NCI-H82 (cell line): ENCODE measurements at places on chromosomes 11 and 22.

- DNase-seq, result peak; percentile 55
These were observed 72.9 kb downstream of the CTTN start for GRCh38 chr11:70471254-70471653.

DNA sequence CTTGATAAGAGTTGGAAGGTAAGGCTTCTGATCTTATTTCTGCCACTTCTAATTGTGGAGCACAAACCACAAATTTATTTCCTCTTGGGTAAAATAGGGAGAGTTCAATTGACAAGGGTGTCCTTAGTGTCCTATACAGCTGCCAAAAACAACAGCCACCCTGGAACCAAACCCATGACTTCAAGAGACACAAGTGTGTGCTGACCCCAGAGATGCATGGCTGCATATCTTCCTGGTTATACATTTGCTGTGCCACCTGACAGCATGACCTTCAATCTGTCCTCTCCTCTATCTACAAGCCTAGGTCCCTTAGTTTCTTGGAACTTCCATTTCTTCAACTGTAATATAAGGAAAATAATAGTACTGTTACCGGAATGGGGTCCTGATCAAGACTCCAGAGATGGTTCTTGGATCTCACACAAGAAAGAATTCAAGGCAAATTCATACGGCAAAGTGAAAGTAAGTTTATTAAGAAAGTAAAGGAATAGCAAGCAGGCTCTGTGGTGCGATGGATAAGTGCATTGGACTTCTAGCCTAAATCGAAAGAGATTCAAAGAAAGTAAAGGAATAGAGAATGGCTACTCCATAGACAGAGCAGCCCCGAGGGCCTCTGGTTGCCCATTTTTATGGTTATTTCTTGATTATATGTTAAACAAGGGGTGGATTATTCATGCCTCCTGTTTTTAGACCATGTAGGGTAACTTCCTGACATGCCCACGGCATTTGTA, 15.5 kb upstream of the TMEM123 start:
- DNase-seq, result no peak

- no peak for DNase-seq
These were observed 837 bp upstream of the BID start for GRCh38 chr22:17774926-17775685.

GRCh38 chr11:26608507-26609146, 36.6 kb upstream of the MUC15 start:
- peak; percentile 72 for DNase-seq

- no peak for DNase-seq
These were observed 73.3 kb downstream of the SGSM3 start for GRCh38 chr22:40443732-40444131.

DNA sequence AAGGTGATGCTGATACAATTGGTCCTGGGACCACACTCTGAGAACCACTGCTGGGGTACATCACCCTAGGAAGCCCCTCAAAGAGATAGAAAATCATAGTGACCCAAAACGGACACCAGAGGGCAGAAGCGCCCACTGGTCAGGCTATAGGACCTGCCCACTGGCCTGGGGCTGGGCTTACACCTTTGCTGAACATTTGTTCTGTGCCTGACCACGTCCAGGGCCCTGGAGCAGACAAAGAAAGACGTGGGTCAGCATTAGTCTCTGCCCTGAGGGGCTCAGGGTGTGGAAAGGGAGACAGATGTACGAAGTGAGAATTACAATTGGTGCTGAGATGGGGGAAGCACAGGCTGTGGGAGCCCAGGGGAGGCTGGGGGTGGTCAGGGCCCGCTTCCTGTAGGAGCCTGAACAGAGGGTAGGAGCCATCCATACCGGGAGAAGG, 14.4 kb upstream of the SERPINH1 start:
- peak; percentile 70 for DNase-seq

GRCh38 chr11:3052567-3052966, 4.7 kb downstream of the CARS1 start:
- no peak for DNase-seq

- DNase-seq, result peak; percentile 69
These were observed 6.9 kb downstream of the DPAGT1 start for GRCh38 chr11:119094816-119095065.

- DNase-seq, result peak; percentile 64
These were observed 2.4 kb downstream of the ATF4 start for GRCh38 chr22:39522567-39523300.

DNA sequence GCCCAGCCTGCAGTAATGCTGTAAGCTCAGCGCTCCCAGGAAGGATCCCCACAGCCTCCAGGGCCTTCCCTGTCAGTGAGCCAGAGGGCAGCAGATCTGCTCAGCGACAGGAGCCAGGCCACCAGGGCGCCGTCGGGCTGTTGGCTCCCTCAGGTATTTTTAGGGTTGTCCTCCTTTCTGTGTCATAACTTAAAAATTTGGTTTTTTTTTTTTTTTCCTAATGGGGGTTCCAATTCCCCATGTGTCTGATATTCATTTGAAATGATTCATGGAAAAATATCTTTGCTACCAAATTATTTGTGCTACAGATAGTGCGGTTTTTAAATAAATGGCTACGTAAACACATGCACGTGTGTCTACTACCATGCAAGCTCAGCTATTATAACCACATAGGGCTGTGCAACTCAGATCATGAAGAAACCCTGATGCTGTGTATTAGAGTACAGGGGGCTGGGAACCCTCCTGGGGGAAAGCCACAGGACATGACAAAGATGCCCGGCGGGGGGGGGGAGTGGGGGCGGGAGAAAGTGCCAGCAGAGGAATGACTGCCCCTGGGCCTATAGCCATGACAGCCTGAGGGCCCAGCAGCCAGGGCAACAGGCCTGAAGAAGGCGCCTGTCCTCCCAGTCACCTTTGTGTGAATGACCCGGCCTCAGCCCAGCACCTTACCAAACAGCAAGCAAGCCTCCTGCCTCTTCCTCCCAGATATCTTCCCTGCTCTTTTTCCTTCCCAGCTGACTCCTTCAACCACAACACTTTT, 89.3 kb downstream of the NAT10 start:
- DNase-seq, result no peak

GRCh38 chr22:40764763-40765441, 54.2 kb downstream of the SLC25A17 start:
- DNase-seq, result no peak

DNA sequence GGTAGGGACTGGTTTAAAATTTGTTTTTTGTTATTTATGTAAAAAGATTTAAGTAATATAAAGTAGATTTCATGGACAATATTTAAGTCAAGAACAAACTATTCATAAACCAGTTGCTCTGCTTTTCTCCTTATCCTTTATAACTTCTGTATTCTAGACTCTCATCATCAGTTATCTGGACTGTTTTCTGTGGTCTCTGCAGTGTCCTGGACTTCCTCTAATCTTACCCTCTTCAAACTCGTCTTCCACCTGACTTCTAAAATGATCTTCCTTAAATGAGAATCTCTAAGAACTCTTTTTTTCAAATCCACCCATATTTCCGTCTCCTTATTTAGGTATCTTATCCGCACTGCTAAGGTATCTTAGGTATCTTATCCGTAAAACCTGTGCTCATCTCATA, 8.1 kb downstream of the RRM1 start:
- no peak for DNase-seq

- no peak for DNase-seq
These were observed 25.3 kb upstream of the PATE1 start for GRCh38 chr11:125720781-125721180.

GRCh38 chr11:130216591-130217132, 57.1 kb downstream of the ST14 start:
- no peak for DNase-seq

- no peak for DNase-seq
These were observed 14.7 kb upstream of the TUB start for GRCh38 chr11:8066036-8066910.

GRCh38 chr11:35275786-35276170, 136.8 kb downstream of the CD44 start:
- no peak for DNase-seq

DNA sequence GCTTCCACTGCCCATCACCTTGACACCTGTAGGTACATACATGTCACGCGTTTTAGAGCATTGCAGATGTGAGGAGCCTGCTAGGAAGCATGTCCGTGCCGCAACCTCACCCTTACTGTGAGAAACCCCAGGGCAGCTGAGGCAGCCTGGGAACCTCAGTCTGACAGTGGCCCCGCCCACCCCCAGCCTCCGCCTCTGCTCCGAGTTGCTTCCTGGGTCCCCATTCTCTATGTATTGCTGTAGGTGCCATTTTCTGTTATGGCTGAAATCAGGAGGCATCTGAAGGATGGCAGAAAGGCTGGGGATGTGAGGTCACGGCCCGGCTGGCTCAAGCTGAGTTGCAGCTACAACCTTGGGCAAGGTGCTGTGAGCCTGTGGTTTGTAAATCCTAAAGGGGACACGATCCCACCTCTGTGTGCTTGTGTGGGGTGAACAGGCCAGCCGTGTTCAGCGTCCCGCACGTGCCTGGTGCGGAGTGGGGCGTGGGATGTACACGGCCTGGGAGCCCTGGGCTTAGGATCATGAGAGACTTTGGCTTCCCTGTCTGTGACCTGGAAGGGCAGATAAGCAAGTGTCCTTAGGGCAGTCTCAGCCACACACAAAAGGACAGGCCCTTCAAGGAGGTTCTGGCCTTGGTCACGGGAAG, 102.7 kb downstream of the PHF21B start:
- DNase-seq, result no peak

DNA sequence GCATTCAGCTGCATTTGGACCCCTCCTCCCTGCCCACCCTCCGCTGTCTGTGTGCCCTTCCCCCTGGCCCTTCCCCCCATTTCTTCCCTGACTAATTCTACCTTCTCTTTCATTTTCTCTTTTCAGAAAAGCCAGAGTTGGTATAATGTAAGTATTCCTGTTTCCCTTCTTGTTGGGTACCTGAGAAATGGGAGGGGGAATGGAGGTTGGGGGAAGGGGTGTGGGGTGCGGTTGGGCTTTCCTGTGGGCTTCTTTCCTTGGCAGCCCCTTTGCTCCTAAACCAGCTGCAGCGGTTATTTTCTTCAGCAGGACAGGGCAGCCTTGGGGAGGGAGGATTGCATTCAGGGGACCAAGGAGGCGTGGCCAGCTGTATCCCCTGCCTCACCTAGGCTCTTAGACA, 70.2 kb downstream of the SCN3B start:
- no peak for DNase-seq

DNA sequence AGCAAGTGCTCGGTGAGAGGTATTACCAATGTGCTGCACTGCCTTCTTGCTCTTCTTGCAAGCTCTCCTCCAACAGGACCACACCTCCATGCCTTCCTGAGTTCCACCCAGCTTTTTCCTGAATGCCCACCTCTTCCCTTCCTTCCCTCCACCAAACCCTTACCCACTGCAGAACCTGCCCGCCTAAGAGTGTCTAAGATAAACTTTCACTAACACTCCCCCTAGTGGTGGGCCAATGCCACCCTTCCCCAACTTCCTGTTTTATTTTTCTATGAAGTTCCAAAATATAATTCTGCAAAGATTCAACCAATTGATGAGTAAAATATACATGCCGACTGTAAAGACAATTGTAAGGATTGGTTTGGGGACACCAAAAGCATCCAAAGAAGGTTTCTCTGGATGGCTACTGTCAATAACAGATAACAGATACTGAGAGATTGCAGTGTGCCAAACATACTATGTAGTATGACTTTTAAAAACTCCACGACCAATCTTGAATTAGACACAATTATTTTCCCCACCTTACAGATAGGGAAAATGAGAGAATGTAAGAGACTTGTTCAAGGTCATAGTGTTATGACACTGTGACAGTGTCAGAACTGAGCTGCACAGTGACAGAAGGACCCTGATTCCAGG, 38.6 kb upstream of the BMAL1 start:
- peak; percentile 74 for DNase-seq

DNA sequence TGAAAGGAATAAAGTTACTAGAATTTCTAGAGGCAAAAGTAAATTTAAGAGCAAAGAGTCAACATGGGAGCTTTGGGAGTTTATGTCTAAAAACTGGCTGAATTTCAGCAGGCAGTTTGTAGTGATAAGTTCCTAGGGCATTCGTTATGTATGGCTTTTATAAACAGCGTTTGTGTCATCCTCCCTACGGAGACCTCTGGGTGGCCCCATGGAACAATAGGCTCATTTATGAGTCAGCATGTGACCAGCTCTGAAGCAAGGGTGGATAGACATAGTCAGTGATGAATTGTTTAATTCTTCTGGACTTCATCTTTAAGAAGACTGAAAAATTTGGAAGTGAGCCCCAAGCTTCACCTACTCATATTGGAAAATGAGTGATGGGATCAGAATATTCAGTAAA, 37.1 kb downstream of the SVIP start:
- DNase-seq, result no peak

DNA sequence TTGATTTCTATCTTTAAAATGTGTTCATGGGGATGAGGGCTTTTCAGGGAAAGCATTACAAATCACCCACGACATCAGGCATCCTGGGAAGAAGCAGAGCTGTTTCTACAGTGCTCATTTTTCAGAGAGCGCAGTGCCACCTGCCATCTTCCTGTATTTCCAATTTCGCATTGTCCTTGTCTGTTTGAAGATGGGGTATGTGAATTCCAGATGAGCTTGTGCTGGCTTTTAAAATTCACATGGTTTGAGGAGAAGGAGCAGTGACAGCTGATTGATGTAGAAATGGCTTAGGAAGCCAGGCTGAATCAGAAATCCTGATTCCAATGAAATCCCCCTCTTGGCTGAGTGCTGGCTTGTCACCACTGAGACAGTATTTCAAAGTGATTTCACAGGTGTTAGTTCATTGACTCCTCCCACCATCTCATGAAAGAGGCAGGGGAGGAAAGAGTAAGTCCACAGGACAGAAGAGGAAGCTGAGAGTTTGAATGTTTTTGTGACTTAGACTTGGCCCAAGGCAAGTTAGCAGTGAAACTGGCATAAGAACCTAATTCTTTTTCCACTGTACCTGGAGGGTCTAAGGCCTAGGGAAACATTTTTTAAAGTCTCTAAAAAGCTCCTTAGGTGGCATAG, 344.6 kb upstream of the C11orf87 start:
- no peak for DNase-seq

- DNase-seq, result peak; percentile 17
These were observed 67.9 kb downstream of the MCM5 start for GRCh38 chr22:35467681-35468434.

- DNase-seq, result no peak
These were observed 74.3 kb upstream of the ADORA2A start for GRCh38 chr22:24353121-24353520.

DNA sequence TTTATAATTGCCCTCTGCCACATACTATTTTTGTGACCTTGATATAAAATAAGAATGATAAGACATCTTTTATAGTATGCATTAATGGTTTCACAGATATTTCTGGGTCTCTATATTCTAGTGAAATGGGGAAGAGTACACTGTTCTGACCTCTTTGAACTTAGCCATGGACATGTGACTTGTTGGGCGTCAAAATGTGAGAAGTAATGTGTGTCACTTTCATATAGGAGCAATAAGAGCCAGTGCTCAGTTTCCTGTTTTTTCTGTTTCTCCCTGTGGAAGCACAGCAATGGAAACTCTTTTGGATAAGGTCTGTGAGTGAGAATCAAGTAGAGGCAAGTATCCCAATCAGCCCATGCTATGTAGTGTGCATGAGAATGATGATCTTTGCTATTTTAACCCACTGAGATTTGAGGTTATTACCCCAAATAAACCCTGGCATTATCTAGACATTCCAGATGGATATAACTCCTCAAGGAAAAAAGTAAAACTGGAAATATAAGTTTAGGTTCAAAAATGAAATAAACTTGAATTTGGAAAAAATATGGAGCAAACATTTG, 60.7 kb downstream of the RAB38 start:
- no peak for DNase-seq

- DNase-seq, result no peak
These were observed 101.9 kb downstream of the GGTLC2 start for GRCh38 chr22:22746061-22746962.
